Stimulated activated CD4-positive, alpha-beta T cell treated with anti-CD3 and anti-CD28 coated beads, TNF-alpha, amount 100 ng/mL, for 1 hour (primary cell): ENCODE measurements at places on chromosomes 16 and 17.

GRCh38 chr16:11167581-11167980 lies 88.4 kb downstream of the SOCS1 start:
- no peak for DNase-seq

GRCh38 chr17:67629971-67630320 lies 87.8 kb upstream of the NOL11 start:
- DNase-seq, result no peak

- no peak for DNase-seq
Measured at GRCh38 chr16:67669499-67670101, 3.0 kb downstream of the C16orf86 start.

GRCh38 chr17:11719203-11719602 lies 120.9 kb downstream of the DNAH9 start:
- no peak for DNase-seq

DNA sequence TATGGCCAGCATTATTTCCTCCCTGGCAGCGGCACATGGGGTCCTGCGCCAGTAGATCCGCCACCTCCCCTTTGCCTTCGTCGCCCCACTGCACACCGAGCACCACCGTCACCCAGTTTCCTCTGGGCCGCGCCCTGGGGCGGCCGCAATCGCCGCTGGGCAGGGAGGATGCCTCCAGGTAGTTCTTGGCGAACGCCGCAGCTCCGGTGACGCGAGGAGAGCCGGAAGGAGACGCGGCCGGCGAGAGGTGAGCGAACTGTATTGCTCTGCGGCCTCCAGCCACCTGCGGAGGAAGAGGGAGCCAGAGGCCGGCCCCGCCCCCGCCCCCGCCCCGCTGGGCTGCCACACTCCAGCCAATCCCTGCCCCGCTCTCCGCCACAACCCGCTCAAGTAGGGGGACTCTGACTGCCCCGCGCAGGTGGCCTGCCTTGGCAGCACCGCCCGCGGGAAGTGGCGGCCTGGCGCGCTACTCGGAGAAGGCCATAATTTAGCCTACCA lies 11.8 kb upstream of the SLFN13 start:
- peak; percentile 18 for DNase-seq
